Stimulated activated CD8-positive, alpha-beta memory T cell treated with anti-CD3 and anti-CD28 coated beads, Interleukin-4, amount 100 ng/mL, for 4 hours (primary cell): ENCODE measurements at places on chromosomes 6 and 20.
A peak's percentile ranks its signal among the peaks of the same experiment; 100 is the strongest.

DNA sequence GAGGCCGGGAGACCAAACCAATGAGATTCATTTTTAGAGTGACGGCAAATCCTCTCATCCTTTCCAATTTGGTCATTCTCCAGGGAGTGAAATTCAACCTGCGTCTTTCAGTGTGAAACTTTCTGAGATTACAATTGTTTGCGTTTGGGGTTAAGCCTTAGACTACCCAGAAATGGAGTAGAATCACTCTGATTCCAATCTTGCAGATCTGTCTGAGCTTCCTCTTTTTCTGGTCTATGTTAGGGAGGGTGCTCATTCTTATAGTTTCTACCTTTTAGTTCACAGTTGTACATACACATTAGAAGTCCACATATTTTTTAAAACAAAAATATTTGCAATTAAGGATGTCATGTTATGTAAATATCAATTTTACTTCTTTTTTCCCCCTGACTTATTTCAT lies 183.0 kb upstream of the PHACTR1 start:
- DNase-seq = no peak

DNA sequence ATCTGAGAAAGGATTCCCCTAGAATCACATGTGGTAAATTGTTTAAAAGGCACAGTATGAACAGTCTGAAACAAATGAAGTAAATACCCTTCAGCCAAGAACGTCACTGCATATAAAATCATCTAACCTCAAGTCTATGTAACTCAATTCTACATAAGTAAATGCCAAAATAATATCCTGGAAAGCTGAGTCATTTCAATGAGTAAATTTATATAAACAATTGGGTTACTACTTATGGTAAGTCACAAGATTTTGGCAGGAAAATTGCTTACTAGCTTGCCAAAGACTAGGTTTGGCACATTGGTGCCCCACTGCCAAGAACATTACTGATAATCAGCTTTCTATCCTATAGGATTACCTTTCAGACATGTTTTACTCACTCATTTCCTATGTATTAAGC lies 8.4 kb downstream of the GMDS start:
- no peak for DNase-seq

GRCh38 chr20:3710703-3711483 lies 1.5 kb downstream of the SIGLEC1 start:
- DNase-seq = peak; percentile 29

DNA sequence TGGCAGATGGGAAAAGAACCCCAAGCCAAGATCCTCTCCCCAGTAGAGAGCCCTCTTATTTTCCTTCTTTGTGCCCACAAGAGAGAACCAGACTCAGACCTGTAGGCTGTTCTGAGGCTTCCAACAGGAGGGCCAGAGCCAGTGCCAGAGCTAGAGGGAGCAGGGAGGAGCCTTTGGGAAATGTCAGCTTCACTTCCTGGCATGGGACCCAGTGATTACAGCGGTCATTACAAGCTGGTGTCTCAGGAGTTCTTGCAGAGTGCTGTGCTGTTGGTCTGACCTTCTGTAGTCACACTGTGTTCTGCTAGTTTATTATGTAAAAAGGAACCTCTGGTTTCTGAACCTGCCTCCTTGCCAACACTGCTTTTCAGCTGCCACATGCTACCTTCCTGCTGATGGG lies 38.9 kb downstream of the STK35 start:
- no peak for DNase-seq

- no peak for DNase-seq
Observed at GRCh38 chr20:10218536-10219451, at the start of gene SNAP25. SNAP25 (plus strand) TSS chr20:10218830; CDS start chr20:10275492, 56,662 bp downstream.

GRCh38 chr6:137727216-137727765 lies 139.8 kb upstream of the TNFAIP3 start:
- no peak for DNase-seq

DNA sequence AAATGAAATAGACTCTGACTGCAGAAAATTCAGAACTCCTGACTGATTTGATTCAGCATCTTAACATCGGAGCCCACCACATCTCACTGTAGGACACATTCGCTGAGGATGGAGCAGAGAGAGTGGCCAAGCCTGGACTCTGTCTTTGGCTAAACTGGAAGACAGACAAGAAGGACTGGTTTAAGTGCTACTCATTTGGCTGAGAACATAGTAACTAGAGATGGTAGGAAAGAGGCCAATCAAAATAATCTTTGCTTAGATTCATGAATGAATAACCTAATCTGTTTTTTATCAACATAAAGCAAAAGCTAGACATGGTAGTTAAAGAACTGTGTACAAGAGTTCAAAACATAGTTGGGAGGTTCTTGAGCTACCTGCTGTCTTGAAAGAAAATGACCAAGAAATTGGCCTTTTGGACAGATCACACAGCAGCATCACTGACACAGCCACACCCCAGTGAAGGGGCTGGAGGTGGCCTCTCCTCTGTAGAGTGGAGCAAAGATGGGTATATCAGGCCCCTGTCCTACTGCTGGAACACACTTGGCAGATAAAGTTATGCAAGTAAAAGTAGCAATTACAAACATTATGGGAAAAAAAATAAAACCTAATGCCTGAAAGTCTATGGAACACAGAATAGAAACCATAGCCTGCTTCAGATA lies 87.1 kb upstream of the NT5E start:
- DNase-seq = no peak

GRCh38 chr6:91149956-91150705 lies 563.3 kb upstream of the MAP3K7 start:
- no peak for DNase-seq

DNA sequence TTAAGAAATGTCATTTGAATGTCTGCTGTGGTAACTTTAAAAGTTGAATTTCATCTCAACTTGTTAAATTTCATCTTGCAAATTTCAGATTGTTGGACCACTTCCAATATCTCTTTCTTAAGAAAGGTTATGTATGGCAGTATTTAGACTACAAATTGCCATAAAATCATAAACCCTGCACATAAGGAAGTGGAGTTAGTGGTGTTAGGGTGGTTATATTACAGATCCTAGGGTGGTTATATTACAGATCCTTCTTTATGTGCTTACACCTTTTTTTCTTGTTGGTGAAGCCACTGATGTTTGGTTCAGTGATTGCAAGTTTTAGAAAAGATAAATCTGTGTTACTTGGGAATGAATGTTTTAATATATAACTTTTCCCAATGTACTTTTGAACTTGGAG lies 9.0 kb downstream of the DSE start:
- no peak for DNase-seq

- no peak for DNase-seq
Observed at GRCh38 chr20:23541776-23542175, 26.5 kb downstream of the CST9L start.

GRCh38 chr6:164184410-164184809 lies 769.9 kb downstream of the QKI start:
- DNase-seq = no peak

DNA sequence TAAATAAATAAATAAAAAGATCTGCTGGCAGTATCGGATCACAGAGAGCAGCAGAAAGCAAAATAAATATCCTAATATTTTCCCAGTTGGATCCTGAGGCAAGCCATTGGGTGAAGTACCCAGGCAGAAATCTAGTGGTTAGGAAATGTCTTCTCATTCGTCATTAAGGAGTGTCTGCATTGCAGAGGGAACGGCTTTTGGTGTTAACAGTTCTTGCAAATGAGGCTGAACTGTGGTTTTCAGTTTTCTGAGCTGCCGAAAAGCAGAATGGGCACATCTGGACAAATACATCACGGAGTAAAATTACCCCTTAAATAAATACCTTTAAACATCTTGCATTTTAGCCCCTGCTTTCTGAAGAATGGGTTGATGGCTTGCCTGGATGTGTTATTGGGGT lies 82.3 kb upstream of the MPC1 start:
- no peak for DNase-seq

GRCh38 chr6:11640486-11640885 lies 102.9 kb downstream of the TMEM170B start:
- no peak for DNase-seq
